Heart left ventricle (tissue), 16 donors: ENCODE measurements at places on chromosomes 1 and 21. TPM values are rescaled to one million over a fixed set of nuclear protein-coding genes. Genes with fewer than 3 reads are reported as not detected.

Gene CA6
- not detected for total RNA-seq

Gene IGFN1
- total RNA-seq, result 0.04 TPM

Gene RGS1
- total RNA-seq, result 5.1 TPM

Gene SPRR1A
- not detected for total RNA-seq

Gene ACOT11
- total RNA-seq, result 69.3 TPM

DNA sequence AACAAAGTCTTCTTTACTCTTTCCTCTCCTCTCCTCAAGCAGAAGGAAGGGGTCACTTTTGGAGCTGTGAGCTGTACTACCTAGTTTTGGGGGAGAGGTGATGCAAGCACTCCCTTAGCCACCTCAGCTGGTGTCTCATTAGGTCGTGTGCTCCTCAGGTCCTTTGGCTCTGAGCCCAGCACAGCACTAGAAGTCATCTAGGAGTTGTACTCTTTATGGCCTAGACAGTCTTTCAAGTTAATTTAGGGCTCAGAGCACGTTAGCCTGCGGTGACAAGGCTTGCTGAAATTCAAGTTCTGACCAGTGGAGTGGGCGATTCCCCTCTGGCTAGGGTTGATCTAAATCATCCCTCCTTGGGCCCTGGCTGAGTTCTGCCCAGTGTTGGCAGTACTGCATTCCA lies 48.0 kb upstream of the WDR26 start:
- DNase-seq, result no peak

- DNase-seq, result no peak
Measured at GRCh38 chr1:85569122-85569521, 11.4 kb upstream of the CCN1 start.

DNA sequence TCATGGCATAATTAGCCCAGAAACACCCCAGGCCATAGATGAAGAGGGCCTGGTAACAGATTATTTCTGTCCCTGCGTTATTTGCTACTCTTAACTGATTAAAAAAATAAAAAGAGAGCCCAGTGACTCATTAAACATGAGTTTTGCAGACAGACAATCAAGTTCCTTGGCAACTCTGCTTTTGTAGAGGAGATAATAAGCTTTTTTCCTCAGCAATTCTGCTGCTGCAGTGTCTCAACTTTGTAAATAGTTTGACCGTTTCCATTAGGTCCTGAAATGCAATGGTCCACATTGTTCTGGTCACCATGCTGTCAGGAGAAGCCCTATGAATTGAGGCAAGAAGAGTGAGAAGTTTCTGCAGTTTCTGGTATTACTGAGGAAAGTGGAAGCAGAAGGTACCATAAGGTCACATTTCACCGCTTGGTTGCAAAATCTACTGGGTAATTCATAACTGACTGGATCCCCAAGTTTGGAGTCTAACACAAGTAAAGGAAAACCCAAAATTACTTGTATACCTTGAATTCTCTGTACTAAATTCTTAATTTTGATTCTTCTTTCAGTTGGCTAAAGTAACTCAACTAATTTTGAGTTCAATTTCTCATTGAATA lies 139.5 kb downstream of the ZZZ3 start:
- no peak for DNase-seq

DNA sequence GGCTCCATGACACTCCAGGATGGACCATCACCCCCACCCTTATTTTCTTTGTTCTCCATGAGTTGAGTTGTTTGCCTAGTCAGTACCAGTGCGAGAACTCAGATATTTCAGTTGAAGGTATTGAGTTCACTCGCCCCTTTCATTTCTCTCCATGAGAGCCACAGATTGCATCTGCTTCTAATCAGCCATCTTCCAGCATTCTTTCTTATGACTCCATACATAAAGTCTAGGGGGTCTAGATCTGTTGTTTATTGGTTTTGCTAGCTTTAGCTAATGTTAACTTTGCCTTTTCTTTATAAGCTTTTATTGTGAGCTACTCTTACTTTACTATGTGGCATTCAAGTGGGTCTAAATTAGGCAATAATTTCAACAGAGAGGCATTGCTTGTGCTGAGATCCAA lies 71.6 kb upstream of the PDC start:
- no peak for DNase-seq

DNA sequence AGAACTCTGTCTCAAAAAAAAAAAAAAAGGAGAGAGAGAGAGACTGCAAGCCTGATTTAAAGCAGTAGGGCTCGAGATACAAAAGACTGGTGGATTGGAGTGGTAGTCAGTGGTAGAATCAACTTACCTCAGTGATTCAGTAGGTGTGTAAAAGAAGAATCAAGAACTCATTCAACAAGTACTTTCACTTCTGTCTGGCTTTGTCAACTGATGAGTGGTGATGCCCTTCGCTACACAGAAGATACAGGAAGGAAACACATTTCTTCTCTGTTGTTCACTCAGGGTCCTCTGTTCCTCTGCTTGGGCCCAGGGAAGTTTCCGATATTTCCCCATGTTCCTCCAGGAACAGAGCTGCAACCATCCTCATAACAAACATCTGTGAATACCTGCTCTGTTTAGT lies 68.6 kb upstream of the COG2 start:
- DNase-seq, result no peak
